ENCODE measurements at places on chromosomes 2 and 18.

DNA sequence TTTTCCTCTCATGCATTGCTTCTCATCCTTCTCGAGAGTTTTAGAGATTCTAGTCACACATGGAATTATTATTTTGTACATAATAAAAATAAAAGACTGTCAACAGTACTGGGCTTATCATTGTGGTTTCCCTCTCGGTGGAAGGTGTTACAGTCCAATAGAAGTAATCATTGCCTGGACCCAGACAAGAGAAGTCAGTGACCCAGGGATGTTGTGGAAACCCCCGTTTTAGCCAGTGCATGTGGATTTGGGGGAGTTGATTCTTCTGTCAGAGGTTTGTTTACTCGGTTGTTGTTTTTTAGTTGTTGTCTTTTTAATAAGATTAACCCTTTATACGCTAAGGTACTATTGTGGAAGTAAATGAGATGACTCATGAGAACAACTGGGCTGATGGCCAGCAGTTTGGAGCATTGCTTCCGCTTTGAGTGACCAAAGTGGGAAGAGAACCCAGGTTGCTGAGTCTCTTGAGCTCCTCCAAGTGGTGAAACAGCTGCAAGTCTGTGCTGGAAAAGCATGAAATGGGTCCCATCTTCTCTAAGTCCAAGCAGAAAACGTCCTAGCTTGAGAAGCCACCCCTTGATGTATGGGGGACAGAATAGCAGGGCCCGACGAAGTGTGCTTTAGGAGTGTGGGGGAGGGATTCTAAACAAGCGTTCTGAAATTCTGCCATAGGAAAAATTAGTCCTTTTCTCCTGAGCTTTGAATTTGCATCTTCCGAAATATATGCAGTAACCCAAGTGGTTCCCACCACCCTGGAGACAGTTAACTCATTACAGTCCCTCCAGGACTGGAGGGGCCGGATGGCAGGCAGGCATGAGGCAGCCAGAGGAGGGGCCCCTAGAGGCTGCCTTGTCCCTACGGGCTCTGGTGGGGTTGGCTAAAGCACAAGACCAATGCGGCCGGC lies 61.8 kb upstream of the GPR45 start:
- DNase-seq: no peak

DNA sequence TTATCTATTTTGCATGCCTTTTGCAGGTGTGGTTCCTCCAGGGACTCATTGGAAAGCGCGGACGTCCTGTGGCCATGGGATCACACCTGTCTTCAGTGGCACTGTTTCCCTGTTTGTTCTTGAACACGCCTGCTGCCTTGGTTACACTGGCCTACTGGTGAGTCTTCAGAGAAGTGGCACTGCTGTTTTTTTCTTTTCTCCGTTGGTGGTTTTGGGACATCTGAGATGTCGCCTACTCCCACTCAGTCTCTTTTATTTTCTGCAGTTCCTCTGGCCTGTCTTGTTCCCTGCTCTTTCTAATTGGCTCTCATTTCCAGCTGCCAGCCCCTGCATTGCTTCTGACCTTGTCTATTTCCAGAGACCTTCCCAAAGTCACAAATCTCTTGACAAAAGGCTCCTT lies 35.7 kb upstream of the POU3F3 start:
- no peak for DNase-seq

DNA sequence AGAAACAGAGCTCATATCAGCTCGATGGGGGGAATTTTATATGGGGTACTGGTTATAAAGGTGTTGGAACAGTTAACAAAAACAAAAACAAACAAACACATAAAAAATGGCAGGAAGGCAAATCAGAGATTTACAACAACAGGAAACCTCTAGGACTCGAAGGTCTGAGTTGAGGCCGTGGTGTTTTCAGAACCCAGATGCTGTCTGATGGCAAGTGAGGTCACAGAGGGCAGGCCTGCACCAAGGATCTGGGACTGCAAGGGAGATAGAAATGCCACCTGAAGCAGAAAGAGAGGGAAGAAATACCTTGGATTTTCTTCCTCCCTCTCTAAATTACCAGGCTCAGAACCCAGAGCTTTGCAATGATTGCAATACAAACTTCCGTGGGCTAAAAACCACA lies 429.5 kb downstream of the ZNF521 start:
- DNase-seq: no peak

DNA sequence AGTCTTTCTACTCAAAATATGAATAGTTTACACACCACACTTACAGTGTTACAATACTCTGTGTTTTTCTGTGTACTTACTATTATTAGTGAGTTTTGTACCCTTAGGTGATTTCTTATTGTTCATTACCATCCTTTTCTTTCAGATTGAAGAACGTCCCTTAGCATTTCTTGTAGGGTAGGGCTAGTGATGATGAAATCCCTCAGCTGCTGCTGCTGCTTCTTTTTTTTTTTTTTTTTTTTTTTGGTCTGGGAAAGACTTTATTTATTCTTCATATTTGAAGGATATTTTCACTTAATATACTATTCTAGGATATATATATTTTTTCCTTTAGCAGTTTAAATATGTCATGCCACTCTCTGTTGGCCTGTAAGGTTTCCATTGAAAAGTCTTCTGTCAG lies 29.0 kb upstream of the SERPINB2 start:
- no peak for DNase-seq

Measured in cerebellar nuclear complex (tissue), 1 donor.